ENCODE measurements at places on chromosomes 13 and 19. TPM values are rescaled to one million over a fixed set of nuclear protein-coding genes. Genes with fewer than 3 reads are reported as not detected.

DZIP1 gene
- total RNA-seq: 23.8 TPM

CCL25 gene
- not detected for total RNA-seq

MUC16 gene
- under 0.01 TPM for total RNA-seq

ANO8 gene
- 2.0 TPM for total RNA-seq

KCNRG gene
- 4.7 TPM for total RNA-seq

APLP1 gene
- 4.0 TPM for total RNA-seq

SIAH3 gene
- not detected for total RNA-seq

ZNF844 gene
- 2.8 TPM for total RNA-seq

SIGLEC7 gene
- not detected for total RNA-seq

SLC17A7 gene
- total RNA-seq: not detected

LHB gene
- total RNA-seq: 0.26 TPM

PSG6 gene
- not detected for total RNA-seq

LSR gene
- 0.40 TPM for total RNA-seq

TRPM4 gene
- 9.8 TPM for total RNA-seq

FAAP24 gene
- 2.9 TPM for total RNA-seq

ELSPBP1 gene
- not detected for total RNA-seq

FARP1 gene
- 16.3 TPM for total RNA-seq

APC2 gene
- total RNA-seq: 0.04 TPM

CDX2 gene
- not detected for total RNA-seq

ZNF547 gene
- total RNA-seq: 2.9 TPM

ZIC5 gene
- total RNA-seq: not detected

B9D2 gene
- 10.4 TPM for total RNA-seq

FZR1 gene
- 46.1 TPM for total RNA-seq

PIP5K1C gene
- 22.5 TPM for total RNA-seq

ZNF573 gene
- total RNA-seq: 3.8 TPM

MAP2K2 gene
- total RNA-seq: 191 TPM

ERICH6B gene
- not detected for total RNA-seq

ZNF177 gene
- 1.4 TPM for total RNA-seq

OR4F17 gene
- not detected for total RNA-seq
